Sigmoid colon (tissue), 7 donors: ENCODE measurements at places on chromosomes 5 and 9.

DNA sequence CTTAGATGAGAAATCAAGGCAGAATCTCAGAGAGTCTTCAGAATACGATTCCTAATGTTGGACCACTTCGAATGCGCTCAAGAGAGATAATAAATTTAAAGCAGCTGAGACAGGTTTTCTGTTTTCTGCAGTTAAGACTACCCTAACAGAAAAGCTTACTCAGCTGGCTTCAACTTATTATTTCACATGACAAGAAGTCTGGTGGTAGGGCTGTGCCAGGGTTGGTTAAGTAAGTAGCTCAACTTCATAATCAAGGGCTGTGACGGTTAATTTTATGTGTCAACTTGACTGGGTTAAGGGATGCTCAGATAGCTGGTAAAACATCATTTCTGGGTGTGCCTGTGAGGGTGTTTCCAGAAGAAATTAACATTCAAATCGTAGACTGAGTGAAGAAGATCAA, 3.8 kb downstream of the GPR150 start:
- DNase-seq: no peak

DNA sequence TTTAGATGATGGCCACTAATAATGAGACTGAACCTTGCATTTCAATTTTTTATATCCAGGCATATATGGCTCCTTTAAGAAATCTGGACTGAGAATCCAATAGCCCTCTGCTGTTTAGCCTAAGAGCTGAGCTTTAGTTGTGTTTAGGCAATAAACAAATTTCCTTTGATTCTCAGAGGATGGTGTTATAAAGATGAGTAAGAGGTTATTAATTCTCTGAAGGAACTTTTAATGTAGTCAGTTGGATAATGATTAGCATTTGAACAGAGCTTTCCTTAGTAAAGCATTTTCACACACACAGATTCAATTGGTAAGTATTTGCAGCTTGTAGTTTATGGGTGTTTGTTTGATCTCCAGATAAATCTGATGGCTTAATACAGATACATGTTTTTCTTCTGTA, 149.6 kb downstream of the PRR16 start:
- DNase-seq: no peak

- no peak for DNase-seq
Measured at GRCh38 chr5:159874263-159874662, 42.0 kb upstream of the ADRA1B start.

GRCh38 chr9:127300886-127301447, 36.4 kb downstream of the GARNL3 start:
- no peak for DNase-seq

DNA sequence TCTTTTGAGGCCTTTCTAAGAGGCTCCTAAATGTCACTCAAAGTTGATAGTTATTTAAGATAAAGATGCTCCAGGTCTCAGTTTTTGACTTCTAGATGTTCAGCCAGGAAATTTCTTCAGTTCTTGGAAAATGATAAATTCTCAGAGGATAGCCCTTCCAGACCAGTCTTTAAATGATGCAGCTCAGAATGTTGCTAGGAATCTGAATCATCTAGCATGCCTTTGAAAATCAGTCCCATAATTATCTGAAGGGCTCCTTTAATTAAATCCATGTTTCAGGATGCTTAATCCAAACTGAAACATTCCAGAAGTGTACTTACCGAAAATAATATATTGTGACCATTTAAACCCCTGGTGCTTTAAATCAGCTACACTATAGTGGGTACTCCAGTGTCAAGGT, 107.5 kb upstream of the FBN2 start:
- no peak for DNase-seq

DNA sequence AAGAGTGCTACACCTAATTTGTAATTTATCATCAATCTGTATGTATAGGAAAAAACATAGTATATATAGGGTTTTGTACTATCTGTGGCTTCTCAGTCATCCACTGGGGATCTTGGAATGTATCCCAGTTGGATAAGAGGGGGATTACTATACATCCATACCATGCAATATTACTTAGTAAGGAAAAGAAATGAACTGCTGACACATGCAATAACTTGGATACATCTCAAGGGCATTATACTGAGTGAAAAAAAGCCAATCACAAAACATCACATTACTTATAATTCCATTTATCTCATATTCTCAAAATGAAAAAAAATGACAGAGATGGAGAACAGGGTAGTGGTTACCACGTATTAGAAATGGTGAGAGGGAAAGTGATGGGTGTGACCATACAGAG, 108.3 kb upstream of the RGS7BP start:
- DNase-seq: no peak
